ENCODE measurements at places on chromosomes 6 and 20. TPM values are rescaled to one million over a fixed set of nuclear protein-coding genes. Genes with fewer than 3 reads are reported as not detected.

- DNase-seq, result no peak
Measured at GRCh38 chr6:35019171-35019570, 122.0 kb downstream of the TCP11 start.

DNA sequence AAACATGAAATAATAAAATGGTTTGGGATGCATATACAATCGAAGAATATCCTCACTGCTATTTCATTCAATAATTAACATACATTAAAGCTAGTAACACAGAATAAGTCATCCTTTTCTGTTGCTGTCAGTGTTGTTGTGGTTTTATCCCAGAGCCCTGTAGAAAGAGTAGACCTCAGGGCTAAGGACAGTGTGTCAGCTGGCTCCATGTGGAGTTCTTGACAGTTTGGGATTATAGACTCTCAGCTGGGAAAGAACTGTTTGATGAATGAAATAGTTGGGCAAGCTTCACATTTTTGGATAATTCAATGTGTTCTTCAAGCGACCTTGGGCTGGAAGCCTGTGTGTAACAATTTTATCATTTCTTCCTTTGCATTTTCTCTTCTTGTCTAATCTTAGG is 10.1 kb downstream of the UTRN start:
- DNase-seq, result no peak

GRCh38 chr6:195861-196360 is 96.4 kb upstream of the DUSP22 start:
- peak; percentile 62 for DNase-seq

GRCh38 chr6:130426066-130426721 is 60.4 kb downstream of the TMEM200A start:
- no peak for DNase-seq

DNA sequence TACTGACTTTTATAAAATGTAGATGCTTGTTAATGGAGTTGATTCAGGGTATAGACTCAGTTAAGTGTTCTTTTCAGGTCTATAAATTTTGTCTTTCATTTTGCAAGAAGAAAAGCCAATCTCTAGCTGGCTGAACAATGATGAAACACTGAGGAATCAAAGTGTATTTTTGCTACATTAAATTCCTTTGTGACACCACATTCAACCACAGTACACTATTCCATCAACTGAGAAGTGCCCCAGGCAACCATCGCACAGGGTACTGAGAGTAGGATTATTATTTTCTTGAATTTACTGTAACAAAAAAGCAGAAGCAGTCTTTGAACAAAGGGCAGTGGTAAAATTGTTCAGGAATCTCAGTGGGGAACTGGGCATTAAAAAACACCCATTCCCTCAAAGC is 83.6 kb downstream of the PREP start:
- no peak for DNase-seq

GRCh38 chr6:150902142-150902776 is 36.8 kb downstream of the MTHFD1L start:
- DNase-seq, result peak; percentile 48

GRCh38 chr6:7902867-7903266 is 7.7 kb downstream of the TXNDC5 start:
- DNase-seq, result no peak

DNA sequence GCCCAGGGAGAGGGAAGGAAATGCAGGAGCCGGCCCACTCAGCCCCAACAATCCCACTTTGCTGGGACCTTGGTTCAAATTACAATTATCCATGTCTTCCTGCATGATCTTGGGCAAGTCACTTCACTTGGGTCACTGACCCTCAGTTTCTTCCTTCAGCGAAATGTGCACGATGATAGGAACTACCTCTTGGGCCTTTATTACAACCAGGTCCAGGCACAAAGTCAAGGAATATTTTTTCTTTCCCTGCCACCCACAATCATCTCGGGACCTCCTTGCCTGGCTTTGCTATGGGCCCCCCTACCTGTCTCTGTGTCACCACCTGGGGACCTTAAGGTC is 358 bp upstream of the PLTP start:
- no peak for DNase-seq

DNA sequence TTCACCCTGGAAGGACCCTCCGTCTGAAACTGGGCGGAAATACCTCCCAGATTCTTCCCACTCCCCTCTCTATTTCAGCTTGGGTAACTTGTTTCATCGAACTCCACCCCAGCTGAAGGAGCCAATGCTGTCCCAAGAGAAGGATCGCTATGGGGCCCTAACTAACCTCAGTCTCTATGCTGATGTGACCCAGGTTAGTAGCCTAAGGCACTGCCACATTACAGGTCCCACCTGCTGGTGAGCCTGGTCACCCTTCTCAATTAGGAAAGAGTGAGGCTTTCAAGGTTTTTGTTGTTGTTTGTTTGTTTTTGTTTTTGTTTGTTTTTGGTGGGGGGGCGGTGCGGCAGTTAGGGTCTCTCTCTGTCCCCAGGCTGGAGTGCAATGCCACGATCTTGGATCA is 168.4 kb downstream of the OR2B2 start:
- DNase-seq, result no peak

DNA sequence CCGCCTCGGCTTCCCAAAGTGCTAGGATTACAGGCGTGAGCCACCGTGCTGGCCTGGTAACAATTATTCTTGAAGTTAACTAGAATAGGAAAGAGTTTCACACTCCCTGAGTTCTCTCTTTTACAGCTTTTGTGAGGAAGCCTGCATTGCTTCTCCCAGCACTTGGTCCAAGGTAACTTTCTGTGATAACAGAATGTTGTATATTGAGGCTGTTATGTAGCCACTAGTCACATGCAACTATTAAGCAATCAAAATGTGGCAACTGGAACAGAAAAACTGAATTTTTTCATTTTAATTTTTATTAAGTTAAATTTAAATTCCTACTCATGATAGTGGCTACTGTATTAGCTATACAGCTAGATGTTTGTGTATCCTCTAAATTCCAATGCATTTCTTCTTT is 2.5 kb downstream of the TRIM38 start:
- no peak for DNase-seq

DNA sequence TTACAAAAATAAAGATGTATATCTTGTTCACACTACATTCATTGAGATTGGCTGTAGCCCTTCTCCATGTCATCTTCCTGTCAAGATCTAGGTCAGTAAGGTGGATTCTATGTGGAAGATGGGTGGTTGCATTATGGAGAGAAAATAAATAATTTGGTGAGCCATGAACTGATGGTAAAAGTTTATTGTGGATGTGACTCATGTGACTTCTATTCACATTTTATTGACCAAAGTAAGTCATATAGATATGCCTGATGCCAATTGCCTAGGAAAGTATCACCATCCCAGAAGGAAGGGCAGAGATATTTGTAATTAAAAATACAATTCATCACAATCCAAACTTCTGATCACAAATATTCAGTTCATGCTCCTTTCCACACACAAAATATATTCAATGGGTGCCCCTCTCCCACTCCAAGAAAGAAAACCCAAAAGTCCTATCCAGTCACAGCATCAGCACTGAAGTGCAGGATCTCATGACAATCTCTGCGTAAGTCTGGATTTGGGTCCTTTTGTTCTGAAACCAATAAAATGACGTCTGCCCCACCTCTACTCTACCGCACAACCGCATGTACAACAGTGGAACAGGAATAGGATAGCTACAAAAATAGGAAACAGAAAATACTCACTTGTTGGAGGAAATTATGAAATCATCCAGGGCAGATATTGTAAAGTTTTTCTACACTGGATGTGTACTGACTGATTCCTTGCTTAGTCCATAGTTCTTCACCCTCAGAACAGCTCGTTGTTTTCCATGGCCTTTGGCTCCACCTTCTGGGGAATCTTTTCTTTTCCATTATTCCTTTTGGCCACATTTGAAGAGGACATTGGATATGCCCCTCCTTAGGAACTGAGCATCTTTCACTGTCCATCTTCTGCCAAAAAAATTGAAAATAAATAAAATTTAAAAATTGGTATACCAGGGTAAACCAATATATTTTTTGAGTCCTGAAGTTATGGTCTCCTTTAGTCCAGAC is 16.1 kb upstream of the SLC17A3 start:
- DNase-seq, result peak; percentile 23

DNA sequence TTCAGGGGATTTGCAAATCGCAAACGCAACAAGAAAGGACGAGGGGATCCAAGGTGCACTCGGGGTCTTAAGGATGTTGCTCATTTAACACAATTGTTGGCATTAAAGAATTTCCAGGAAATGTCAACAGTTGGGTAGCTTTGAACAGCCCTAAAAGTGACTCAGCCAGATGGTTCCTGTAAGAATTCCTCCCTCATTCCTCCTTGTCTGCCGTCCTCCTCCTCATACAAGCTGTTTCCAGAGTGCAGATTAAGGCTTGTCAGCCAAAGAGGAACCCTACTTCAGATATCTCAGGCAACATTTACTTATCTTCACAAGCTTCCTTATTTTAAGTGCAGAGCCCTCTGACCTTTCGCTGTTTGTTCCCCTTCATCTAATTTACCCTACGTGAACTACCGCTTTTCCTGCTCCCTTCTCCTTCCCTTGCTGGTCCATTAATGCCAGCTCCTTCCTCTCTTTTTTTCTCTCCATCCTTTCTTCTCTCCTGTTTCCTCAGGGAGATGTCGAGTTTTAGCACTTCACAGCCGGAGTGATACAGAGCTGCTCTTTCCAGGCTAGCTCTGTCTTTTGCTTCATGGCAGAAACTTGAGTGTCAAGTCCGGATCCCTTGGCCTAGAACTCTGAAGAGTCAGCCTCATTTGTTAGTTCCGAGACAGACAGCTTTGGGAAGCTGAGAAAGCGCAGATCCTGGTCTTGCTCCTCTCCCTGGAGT is 26.1 kb upstream of the TBC1D7 start:
- DNase-seq, result no peak

DNA sequence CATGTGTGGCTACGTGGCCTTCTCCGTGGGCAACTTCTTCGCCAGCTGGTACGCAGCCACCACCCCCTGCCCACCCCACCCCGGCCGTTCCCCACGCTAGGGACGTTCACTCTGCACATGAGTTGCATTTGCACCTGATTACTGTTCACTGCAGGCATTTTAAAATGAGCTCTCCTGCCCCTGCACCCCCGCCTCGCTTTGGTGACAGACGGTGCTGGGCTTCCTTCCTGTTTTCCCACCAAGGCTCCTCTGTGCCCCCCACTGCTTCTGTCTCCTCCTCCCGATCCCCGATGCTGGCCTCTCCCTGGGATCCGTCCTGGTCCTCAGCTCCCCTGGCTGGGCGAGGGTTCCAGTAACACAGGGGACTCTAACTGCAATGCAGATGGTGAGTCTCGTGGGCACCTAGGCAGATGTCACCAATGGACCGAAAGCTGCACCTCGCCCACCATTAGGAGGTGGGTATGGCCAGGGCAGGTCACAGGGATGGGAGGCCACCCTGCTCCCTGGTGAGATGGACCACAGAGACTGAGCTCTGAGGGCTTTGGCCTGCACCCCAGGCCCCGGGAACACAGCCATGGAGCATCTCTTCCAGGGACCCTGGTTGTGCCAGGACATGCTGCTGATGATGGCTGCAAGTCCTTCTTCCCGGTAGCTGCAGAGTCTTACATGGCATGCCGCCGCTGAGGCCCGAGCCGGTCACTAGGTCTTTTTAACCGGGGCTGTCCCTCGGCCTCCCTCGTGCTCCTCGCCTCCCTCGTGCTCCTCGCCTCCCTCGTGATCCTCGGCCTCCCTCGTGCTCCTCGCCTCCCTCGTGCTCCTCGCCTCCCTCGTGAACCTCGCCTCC is 3.8 kb downstream of the UNC93A start:
- no peak for DNase-seq

GRCh38 chr6:133463790-133464189 is 222.6 kb downstream of the EYA4 start:
- DNase-seq, result no peak

GRCh38 chr20:19783966-19784401 is 25.9 kb downstream of the RIN2 start:
- no peak for DNase-seq

GRCh38 chr6:101517632-101518031 is 124.1 kb downstream of the GRIK2 start:
- no peak for DNase-seq

- DNase-seq, result no peak
Measured at GRCh38 chr6:168107191-168107983, 28.4 kb upstream of the FRMD1 start.

- no peak for DNase-seq
Measured at GRCh38 chr6:146357578-146358430, 185.8 kb upstream of the RAB32 start.

GRCh38 chr6:3708540-3708939 is 43.0 kb downstream of the PXDC1 start:
- no peak for DNase-seq

DNA sequence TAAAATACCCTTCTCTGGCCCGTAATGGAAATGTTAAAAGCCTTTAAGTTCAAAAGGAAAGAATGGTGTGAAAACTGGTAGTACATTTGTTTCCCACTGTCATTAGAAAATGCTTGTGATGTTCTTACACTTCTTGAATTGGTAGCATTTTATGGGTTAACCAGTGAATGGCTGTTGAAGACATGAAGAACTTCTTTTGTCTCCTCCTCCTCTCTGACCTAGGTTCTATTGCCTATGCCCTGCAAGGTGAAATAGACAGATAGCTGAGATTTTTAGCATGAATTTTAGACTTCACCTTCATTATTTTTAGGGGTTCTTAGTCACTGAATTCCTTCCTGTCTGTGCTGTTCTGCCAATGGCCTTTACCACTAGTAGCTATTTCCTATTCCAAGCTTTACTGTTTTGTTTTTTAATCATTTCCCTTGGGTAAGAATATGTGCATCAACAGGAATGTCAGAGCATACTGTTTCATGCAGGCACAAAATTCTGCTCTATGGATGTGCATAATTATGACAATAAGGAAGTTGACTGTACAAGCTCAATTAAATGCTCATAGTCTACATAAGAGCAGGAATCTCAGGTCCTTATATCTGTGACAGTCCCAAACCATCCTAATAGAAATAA is 4.9 kb downstream of the TNFAIP3 start:
- no peak for DNase-seq

DNA sequence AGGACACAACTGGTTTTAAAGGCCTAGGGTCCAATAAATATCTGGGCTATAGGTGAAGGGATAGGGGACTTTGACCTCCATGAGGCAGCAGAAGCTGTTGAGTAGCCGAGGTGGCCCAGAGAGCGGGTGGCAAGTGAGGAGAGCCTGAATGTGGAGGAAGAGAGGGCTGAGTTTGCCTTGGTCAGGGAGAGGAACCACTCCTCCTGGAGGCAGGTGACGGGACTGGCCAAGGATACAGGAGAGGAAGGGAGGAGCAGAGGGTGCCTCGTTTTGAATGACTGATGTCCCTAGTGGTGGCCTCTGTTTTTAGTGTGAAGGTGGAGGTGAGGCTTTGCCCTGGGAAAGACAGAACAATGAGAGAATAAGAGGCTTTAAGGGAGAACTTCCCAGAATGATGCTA is 19.1 kb upstream of the AAR2 start:
- DNase-seq, result no peak

MYH7B gene
- 48.9 TPM for polyA plus RNA-seq

SIRPD gene
- not detected for polyA plus RNA-seq

CASS4 gene
- polyA plus RNA-seq, result 6.9 TPM

GGTLC1 gene
- polyA plus RNA-seq, result not detected

ADGB gene
- polyA plus RNA-seq, result not detected

PRRT1 gene
- polyA plus RNA-seq, result 1.6 TPM

ZBTB9 gene
- 6.4 TPM for polyA plus RNA-seq

DPM1 gene
- polyA plus RNA-seq, result 39.1 TPM

TRIM15 gene
- not detected for polyA plus RNA-seq

HLA-DPA1 gene
- 34.8 TPM for polyA plus RNA-seq

PDE7B gene
- polyA plus RNA-seq, result 7.1 TPM

COMMD7 gene
- polyA plus RNA-seq, result 40.8 TPM

Data from hindlimb muscle (tissue), 1 donor.